ENCODE measurements at places on chromosomes 4 and X.
A peak's percentile ranks its signal among the peaks of the same experiment; 100 is the strongest.

GRCh38 chrX:79369871-79370270 lies 2.7 kb upstream of the ITM2A start:
- DNase-seq: no peak

- DNase-seq: no peak
Observed at GRCh38 chr4:15864651-15865566, 73.6 kb downstream of the FGFBP1 start.

DNA sequence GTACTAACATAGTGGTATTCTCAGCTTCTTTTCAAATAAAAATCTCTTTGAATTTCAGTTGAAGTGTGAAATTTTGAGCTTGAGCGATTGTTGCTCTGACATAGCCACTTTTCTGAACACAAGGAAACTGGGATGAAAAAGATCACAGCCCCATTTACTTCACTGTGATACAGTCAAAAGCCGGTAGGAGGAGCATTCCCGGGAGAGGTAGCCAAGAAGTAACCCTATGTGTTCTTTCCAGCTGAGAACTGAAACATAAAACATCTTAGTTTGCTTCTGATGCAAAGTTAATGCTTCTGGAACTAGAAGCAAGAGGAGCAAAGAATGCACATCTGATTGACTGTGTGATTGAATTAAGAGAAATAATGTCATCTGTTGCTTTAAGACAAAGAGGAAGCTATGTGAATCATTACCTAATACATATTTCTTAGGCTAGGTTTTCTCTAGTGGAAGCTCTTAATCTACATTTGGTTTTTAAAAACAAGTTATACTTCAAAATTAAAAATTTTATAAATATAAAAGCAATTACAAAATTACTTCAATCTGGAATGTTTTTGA lies 88.3 kb upstream of the UNC5C start:
- peak; percentile 5 for DNase-seq

- DNase-seq: no peak
Observed at GRCh38 chrX:56219700-56220099, 12.5 kb upstream of the KLF8 start.

- DNase-seq: no peak
Observed at GRCh38 chr4:3516061-3516835, 16.0 kb downstream of the LRPAP1 start.

- DNase-seq: no peak
Observed at GRCh38 chrX:139924069-139924695, 8.7 kb downstream of the ATP11C start.

- peak; percentile 38 for DNase-seq
Observed at GRCh38 chr4:140152751-140153418, 1.1 kb downstream of the MAML3 start.

- no peak for DNase-seq
Observed at GRCh38 chr4:149328161-149328560, 487.5 kb downstream of the IQCM start.

- DNase-seq: no peak
Observed at GRCh38 chr4:10095296-10095991, 21.2 kb downstream of the WDR1 start.

GRCh38 chr4:115366390-115366789 lies 253.0 kb upstream of the NDST4 start:
- no peak for DNase-seq

DNA sequence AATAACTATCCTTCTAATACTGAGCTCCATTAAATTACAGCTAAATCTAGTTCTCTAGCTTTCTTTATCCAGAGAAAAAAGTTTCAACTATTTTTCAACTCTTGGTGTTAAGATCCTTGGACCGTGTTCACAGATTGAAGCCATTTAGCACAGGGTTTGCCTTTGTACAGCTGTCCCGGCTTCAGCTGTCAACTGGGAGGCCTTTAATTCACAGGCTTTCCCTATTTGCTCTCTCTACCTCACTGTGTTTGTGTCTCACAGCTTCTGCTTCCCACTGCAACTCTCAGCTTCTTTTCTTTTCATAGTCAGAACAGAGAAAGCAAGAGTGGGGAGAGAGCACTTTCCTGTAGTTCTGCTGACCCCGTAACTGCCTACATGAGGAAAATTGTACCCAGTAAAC lies 76.9 kb upstream of the SMAD1 start:
- DNase-seq: no peak

DNA sequence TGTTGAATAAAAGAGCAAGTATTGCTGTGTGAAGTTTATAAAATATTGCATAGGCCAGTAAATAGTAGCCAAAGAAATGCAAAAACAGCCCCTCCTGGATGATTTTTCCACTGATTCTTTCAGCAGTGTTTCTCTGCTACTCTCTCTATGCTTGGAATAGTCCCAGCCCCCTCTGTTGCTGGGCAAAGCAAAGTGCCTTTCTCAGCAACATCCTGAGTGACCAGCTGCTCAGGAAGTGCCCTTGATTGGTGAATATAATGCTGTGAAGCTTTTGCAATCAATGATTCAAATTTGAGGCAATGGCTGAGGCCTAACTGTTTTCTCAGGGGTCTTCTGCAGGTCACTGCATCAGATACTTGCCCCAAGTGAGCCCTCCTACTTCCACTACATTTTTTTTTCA lies 656.7 kb downstream of the ZNF674 start:
- DNase-seq: no peak
